GM12865 (cell line): ENCODE measurements at places on chromosomes 7 and 10.

DNA sequence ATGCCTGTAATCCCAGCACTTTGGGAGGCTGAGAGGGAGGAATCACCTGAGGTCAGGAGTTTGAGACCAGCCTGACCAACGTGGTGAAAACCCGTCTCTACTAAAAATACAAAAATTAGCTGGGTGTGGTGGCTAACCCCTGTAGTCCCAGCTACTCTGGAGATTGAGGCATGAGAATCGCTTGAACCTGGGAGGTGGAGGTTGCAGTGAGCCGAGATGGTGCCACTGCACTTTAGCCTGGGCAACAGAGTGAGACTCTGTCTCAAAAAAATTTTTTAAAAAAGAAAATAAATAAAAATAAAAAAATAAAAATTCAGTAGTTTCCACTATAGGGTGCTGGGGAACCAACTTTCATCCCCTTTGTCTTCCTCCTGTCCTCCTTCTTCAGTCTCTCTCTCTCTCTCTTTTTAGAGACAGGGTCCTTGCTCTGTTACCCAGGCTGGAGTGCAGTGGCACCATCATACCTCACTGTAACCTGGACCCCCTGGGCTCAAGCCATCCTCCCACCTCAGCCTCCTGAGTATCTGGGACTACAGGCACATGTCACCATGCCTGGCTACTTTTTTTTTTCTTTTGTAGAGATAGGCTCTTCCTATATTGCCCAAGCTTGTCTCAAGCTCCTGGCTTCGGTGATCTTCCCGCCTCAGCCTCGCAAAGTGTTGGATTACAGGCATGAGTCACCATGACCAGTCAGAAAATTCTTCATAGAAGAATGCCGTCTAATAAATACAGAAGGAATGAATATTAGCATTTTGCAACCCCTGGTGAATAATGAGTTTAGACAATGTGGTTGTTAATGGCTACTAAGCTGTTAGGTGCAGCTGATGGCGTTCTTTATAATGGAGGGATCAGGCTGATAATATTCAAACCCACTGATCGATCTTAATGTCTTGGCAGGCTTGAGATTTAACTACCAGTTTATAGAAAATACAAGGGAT is 20.6 kb downstream of the RBM20 start:
- no peak for DNase-seq

DNA sequence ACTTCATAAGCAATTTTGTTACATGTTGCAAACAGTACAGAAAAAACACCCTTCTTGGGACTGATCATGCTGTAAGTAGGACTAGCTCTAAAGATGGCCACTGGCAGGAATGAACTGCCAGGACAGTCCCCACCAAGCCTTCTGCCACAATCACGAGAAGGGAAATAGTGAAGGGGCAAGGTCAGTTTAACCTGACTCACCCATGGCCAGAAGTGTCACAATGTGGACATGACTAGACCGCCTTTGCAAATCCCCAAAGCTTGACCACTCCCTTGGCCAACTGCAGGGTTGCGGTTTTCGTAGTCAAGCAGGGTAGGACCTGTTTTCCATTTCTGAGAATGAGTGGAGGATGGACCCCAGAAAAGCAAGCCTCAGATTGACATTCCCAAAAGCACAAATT is 19.4 kb upstream of the FRAT2 start:
- DNase-seq: no peak

DNA sequence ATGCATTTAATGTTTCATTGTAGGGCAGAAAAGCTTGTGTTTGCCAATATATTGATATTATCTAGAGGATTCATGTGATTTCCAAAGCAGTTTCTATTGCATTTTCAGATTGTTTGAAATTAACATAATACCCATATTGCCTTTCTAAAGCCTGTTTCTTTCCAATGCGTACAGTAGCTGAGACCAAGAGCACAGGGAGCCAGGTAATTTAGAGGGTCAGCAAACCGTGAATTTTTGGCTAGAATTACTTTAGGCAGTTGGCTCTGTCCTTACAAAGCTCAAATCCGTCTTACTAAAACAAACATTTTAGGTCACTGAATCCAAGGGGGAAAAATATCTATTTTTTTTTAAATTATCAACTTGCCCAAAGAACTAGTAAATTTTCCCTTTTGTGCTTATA is 604.9 kb upstream of the ADARB2 start:
- no peak for DNase-seq

DNA sequence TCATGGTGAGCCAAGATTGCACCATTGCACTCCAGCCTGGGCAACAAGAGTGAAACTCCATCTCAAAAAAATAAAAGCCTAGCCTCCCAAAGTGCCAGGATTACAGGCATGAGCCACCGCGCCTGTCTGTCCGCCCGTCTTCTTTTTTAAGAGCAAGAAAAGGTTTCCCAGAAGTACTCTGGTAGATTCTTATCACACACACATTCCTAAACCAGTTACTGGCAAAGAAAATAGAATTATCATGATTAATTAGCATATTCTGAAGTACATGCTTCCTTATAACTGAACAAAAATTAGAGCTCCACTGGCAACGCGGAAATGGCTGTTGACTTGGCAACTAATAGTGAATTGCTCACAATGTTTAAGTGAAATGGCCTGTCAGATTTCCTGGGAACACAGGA is 87.0 kb downstream of the ADK start:
- no peak for DNase-seq
